ENCODE measurements at places on chromosomes 11 and 22.

- DNase-seq, result no peak
Measured at GRCh38 chr11:69804769-69805508, 14.3 kb downstream of the FGF3 start.

GRCh38 chr11:71843858-71844257 is 10.9 kb downstream of the DEFB108B start:
- no peak for DNase-seq

DNA sequence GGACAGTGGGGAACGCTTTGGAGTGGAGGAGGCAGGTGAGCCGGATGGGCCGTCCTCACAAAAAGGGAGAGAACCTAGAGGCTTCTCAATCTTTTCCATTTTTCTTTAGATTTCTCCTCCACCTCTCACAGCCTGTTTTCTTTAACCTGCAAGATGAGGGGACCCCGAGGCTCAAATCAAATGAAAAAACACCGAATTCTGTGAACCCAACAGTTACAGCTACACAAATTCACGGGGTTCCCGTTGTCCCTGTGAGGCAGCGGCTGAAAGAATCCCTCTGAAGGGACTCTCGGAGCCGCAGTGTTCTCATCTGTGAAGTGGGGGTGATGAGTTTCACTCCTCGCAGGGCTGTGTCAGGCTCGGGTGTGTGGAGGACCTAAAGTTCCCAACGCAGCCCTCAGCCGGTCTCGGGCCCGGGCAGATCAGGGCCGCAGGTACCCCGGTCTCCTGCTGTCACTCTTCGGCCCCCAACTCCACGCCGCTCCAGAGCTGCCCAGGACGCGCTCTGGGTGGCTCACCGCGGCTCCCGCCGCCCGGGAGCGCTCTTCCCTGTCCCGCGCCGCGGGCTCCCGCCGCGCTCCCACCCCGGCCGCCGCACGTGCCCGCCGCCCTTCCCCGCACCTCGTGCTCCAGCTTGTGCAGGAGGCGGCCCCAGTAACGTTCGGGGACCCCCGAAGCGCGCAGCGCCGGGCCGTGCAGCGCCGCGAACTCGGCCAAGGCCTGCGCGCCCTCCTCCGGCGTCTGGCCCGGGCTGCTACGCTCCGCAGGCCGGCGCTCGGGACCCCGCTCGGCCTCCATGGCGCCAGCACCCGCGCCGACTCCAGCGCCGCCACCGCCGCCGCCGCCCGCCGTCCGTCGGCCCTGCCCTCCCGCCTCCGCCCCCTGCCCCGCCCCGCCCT is at the start of gene TTLL12:
TTLL12 (minus strand) TSS at position 863 of the 899 bp plus-strand sequence; CDS start at position 798, 65 bp downstream.
- DNase-seq, result peak; percentile 63

GRCh38 chr11:17865765-17866428 is 131.3 kb downstream of the KCNC1 start:
- DNase-seq, result no peak

DNA sequence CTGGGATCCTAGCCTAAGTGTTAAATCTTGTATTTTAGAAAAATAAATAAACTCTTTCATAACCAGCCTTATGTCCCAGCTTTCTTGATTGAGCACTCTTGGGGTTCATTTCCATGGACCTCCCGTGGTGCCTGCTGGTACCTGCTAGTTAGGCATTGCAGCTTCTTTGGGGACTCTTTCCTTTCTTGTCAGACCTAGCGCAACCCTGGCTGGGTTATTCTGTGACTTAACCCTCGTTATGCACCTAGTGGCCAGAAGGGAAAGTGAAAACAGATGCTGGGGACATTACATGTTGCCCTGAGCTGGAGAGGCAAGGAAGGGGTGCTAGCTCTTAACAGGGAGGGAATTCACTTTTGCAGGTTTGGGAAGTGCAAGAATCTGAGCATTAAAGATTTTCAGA is 46.8 kb downstream of the APIP start:
- DNase-seq, result no peak

- no peak for DNase-seq
Measured at GRCh38 chr11:8261291-8261690, 2.4 kb downstream of the LMO1 start.

DNA sequence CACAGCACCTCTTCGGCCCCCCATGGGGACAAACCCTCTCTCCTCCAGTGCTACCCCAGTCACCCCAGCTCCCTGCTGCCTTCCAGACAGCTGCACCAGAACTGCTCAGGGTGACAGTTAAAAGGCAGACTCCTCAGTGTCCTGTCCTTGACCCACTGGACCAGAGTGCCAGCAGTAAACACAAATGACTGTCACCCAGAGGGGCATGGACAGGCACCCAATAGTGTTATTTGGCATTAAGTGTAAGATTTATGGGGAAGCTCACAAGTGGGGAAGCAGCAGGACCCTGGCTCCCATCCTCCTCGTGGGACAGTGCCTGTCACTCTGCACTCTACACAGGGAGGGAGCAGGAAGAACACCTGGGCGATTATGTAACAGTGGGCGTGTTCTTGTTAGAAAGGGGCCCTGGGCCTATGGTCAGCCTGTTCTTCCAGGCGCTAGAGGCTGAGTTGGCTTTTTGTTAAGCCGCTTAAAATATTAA is 5.0 kb downstream of the RPS19BP1 start:
- no peak for DNase-seq

- DNase-seq, result no peak
Measured at GRCh38 chr11:60912223-60912850, 1.6 kb upstream of the TMEM109 start.

DNA sequence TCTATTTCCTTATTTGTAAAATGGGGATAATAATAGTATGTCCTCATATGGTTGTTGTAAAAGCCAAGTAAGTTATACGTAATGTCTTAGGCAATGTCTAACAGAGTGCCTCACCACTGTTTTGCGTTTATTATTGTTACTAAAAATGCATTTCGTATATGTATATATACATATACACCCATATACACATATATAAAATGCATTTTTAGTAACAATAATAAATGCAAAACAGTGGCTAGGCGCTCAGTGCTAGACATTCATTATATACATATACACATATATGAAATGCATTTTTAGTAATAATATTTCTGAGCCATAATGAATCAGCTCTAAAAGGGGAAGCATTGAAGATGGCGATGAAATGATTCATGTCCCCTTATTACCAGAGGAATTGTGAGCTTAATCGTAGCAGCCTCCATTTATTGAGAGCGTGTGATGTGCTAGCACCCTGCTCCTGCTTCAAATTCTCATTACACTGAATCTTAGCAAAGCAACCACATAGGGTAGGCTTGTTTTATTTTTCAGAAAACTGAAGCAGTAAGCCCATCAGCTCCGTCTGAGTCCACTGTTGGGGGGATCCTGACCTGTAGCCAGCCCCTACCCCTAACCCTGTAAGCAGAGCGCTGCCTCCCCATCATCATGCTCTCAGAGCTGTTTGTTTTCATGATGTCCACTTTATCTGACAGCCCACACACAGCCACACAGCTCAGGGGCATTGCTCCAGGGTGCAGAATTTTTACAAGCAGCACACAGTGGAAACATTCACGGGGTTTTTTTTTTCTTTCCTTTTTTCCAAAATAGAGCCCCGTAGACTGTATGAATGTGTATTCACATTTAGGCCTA is 97.1 kb upstream of the NAV2 start:
- DNase-seq, result no peak

DNA sequence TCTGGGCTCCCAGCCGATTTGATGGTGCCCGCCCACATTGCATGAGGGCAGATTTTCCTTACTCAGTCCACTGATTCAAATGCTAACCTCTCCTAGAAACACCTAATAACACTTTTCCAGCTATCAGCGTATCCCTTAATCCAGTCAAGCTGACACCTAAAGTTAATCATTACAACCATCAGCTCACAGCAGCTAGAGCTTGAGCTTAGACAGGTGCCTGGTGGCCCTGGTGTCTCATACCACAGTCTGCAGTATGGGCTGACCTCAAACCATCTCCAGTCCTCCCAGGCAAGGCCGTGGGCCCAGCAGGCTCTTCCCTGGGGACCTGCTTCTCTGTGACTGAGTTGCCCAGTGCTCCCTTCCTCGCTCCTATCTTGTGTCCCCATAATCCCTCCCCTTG is 174.4 kb upstream of the NECTIN1 start:
- no peak for DNase-seq

GRCh38 chr11:84089072-84090057 is 803.2 kb upstream of the CCDC90B start:
- DNase-seq, result no peak

DNA sequence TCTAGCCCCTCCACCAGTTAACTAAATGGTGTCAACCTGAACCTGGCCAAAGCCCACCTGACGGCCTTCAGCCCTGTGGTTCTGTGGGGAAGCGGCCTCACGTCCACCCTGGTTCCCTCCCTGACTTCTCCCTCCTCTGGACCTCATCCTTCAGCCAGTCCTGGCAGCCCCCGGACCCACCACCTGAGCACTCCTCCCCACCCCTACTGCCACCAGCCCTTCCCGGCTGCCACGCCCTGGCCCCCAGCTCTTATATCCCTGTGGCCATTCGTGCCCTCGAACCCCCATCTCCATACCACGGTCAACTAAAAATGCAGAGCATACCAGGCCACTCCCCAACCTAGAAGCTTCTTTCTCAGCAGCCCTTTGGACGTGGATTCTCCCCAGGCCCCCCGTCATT is 4.2 kb upstream of the MDK start:
- no peak for DNase-seq

- no peak for DNase-seq
Measured at GRCh38 chr22:37672206-37672919, 3.1 kb upstream of the LGALS1 start.

DNA sequence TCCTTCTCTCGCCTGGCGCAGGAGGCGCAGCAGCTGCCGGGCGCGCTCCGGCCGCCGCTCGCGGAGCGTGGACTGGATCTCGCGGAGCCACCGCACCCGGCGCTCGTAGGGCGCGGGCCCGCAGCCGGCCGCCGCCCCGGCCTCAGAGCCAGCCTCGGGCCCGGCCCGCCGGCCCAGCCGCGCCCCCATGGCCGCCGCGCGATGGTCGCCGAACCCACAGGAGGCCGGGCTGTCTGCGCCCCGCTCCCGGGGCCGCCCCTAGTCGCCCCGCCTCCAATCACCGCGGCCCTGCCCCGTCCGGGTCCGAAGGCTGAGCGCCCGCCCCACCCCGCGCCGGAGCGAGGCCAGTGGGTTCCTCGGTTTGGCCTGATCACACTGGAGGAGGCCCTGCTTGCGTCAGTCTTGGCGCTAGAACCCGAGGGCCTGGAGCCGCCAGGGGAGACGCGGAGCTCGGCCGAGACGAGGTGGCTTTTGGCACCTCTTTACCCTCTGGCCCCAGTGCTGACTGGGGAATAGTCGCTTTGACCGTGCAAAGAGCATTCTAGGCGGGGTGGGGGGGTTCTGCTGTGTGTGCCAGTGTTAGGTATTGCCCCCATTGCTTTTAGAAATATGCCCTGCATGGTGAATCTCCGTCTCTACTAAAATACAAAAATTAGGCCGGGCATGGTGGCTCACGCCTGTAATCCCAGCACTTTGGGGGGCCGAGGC is at the start of gene LRRC75B:
LRRC75B (minus strand) TSS at position 223 of the 708 bp plus-strand sequence; CDS start at position 189, 34 bp downstream.
- DNase-seq, result no peak

DNA sequence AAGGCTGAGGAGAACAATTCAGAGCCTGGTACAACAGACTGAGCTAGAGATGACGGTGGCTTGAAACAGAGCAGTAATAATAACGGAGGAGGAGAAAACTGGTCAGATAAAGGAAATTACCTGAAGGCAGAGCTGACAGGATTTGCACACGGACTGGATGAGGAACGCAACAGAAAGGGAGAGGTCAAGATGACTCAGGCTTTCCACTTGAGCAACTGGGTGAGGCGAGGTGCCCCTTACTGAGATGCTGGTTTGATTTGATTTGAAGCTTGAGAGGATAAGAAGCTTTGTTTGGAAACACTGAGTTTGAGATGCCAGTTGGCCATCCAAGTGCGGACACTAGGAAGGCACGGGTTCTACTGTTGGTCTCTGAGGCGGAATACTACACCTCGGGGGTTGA is 35.4 kb upstream of the NRIP3 start:
- no peak for DNase-seq

DNA sequence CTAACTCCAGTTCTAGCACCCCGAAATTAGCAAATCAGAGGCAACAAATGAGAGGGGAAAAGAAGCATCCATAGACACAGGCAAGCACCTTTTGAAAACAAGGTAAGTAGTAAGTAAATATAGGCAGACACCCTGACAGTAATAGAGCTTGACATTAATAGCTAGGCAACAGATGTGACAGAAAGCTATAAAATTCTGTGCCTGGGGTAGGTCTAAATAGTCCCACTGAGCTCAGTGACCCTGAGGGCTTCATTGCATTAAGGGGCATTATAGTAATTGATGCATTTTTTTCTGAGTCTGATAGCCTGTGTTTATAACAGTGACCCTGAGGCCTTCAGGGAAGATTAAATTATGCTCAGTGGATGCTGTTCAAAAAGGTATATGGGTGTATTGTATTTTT is 197.1 kb downstream of the HIPK3 start:
- no peak for DNase-seq

GRCh38 chr22:19117111-19117512 is 5.1 kb downstream of the DGCR2 start:
- no peak for DNase-seq

- no peak for DNase-seq
Measured at GRCh38 chr11:10580623-10581022, 12.2 kb upstream of the LYVE1 start.

DNA sequence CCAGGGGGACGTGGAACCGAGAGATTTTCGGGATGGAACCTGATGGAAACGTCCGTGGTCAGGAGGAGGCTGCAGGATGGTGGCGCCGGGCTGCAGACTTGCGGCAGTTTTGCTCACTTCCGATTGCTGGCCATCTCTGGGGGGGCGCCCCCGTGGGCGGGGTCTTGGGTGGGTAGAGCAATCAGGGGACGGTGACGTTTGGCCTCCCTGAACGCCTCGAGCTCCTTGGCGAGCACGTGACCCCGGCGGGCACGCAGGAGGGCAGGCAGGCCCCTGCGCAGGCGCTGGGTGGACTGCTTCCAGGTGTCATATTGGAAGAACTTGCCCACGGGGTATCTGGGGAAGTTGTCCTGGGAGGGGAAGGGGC is 6.3 kb downstream of the IGF2 start:
- no peak for DNase-seq

DNA sequence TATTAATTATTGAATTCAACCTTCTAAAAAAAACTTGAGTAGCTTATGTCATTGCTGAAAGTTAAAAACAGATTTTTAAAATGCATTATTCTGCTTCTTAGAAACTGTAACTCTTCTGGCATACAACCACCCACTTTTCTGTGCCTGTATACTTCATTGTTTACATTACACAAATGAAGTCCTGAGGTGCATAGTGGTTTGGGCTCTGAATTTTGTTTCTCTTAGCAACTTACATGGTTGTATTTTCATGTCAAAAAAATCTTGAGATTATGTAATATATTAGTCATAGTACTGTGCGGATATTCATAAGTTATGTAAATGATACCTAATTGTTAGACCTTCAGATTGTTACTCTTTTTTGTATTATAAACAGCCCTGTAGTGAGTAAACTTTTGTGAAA is 12.2 kb downstream of the SC5D start:
- no peak for DNase-seq

GRCh38 chr11:67500831-67501715 is 4.1 kb downstream of the PITPNM1 start:
- no peak for DNase-seq

- no peak for DNase-seq
Measured at GRCh38 chr11:8926236-8926635, 6.5 kb downstream of the C11orf16 start.

DNA sequence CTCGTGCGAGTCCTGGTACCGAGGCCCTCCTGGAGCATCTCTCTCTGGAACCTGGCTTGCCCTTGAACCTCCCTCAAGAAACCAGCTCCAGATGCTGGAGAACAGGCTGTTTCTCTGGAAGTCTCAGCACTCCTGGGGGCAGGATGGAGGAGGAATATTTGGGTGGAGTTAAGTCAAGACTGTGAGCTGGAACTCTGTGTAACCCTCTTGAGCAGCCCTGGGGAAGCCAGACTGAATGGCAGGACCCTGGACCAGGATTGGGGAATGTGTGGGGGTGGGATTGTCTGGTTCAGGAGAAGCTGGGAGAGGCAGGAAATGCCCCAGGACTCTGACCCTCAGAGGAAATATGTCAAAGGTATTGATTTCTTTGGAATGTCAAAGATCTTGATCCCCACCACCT is 7.7 kb downstream of the CREB3L1 start:
- no peak for DNase-seq
